Stimulated activated CD4-positive, alpha-beta T cell treated with anti-CD3 and anti-CD28 coated beads, Interleukin-1b, Interleukin-23, amount 100 ng/mL, for 1 hour (primary cell): ENCODE measurements at places on chromosomes 3 and 15.

GRCh38 chr3:190338717-190339116 lies 16.5 kb upstream of the CLDN1 start:
- no peak for DNase-seq

DNA sequence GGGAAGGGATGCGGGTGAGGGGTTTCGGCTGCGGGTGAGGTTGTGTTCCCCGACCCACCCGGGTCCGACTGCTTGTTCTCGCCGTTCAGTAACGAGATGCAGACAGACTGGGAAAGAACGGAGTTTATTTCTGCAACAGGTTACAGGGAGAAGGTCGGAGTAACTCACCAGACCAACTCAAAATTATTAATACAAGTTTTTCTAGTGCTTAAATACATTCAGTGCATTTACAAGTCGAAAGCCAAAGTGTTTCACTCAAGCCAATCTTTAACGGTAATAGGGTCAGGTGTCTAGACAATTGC lies 492 bp upstream of the HIGD1A start:
- DNase-seq, result no peak

GRCh38 chr3:11618904-11619303 lies 24.8 kb downstream of the VGLL4 start:
- DNase-seq, result no peak

DNA sequence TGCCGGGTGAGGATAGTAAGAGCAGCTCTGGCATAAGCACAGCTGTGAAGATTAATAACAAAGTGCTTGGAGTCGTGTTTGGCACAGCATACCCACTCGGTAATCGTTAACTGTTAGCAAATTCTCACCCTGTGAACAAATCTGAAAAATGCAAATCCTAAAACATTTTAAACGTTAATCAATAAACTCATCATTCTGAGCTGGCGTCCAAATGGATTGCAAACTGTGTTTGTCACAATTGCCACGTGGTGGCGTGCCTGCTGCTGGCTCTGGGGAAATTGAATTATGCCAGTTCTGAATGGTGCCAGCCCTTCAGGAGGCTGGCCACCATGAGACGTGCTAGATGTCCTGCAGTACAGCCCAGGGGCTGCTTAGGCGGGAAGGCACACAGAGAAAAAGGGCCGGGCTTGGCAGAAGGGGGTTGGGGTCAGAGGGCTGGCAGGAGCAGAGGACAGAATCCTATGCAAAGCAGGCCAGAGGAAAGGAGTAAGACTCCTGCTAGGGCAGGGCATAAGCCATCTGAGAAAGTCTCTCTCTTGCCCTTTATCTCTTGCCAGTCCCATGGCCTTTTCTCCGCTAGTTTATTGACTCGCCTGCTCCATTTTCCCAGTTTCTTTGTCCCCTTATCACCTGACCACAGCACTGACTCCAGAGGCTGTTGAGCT lies 22.1 kb upstream of the POLG start:
- DNase-seq, result no peak

DNA sequence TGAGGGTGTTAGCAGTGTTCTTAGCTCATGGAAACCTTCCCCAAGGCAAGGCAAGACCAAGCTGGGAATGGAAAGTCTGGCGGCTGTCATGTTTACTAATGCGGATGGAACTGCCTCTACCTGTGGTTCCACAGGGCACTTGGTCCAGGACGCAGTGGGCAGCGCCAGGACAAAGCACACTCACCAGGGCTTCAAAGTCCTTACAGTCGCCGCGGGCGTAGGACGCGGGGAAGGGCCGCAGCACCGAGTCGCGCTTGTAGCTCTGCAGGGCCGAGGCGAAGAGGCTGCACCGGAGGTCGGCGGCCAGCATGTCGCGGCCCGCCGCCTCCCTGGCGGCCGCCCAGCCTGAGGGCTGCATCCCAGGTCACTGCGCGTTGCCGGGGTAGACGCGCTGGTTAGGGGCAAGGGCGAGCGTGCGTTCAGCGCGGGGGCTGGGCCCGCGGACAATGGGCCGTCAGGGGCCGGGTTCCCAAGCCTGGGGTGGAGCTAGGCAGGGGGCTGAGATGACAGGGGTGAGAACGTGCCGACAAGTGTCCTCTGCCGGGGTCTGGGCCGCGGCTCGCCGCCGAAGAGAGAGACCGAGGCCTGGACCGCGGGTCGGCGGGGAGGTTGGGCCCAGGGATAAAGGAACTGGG lies 497 bp downstream of the PARP16 start:
- DNase-seq, result no peak
